ENCODE measurements at places on chromosomes 7 and 10.

- DNase-seq, result no peak
- H3K27ac ChIP-seq, result no peak overlapping the region
- H3K27me3 ChIP-seq, result no peaks in the 10 kb centered on the region
- no peak overlapping the region for H3K4me3 ChIP-seq
- no peaks in the 10 kb centered on the region for H3K4me1 ChIP-seq
Observed at GRCh38 chr7:131735101-131735500, 178.7 kb upstream of the PODXL start.

GRCh38 chr7:127895360-127895759, 135.9 kb downstream of the LRRC4 start:
- no peaks in the 10 kb centered on the region for H3K27me3 ChIP-seq
- no peak for DNase-seq
- H3K4me3 ChIP-seq, result no peak overlapping the region
- no peaks in the 10 kb centered on the region for H3K4me1 ChIP-seq
- no peak overlapping the region for H3K27ac ChIP-seq

- no peak overlapping the region for H3K4me3 ChIP-seq
- H3K4me1 ChIP-seq, result peaks cover 34% of the 10 kb centered on the region
- no peak overlapping the region for H3K27ac ChIP-seq
- H3K36me3 ChIP-seq, result no peaks in the 10 kb centered on the region
- H3K27me3 ChIP-seq, result no peaks in the 10 kb centered on the region
Observed at GRCh38 chr7:2102375-2102723, 130.4 kb downstream of the MAD1L1 start.

- DNase-seq, result no peak
- H3K27ac ChIP-seq, result no peak overlapping the region
- no peaks in the 10 kb centered on the region for H3K27me3 ChIP-seq
- no peaks in the 10 kb centered on the region for H3K36me3 ChIP-seq
- peaks cover 7% of the 10 kb centered on the region for H3K4me1 ChIP-seq
Observed at GRCh38 chr7:90629297-90629918, 33.3 kb downstream of the CDK14 start.

GRCh38 chr7:115005251-115005650, 83.4 kb downstream of the MDFIC start:
- no peaks in the 10 kb centered on the region for H3K27me3 ChIP-seq
- H3K36me3 ChIP-seq, result peaks cover 5% of the 10 kb centered on the region
- DNase-seq, result no peak
- no peak overlapping the region for H3K4me3 ChIP-seq

DNA sequence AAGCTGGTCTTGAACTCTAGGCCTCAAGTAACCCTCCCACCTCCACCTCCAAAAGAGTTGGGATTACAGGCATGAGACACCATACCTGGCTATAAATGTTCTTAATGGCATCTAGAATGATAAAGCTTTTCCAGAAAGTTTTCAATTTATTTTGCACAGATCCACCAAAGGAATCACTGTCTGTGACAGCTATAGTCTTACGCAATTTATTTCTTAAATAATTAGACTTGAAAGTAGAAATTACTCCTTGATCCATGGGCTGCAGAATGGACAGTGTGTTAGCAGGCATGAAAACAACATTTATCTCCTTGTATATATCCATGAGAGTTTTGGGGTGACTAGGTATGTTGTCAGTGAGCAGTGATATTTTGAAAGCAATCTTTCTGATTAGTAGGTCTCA, 33.8 kb downstream of the GALNT11 start:
- DNase-seq, result no peak
- H3K4me1 ChIP-seq, result no peaks in the 10 kb centered on the region
- no peak overlapping the region for H3K27ac ChIP-seq
- H3K27me3 ChIP-seq, result no peaks in the 10 kb centered on the region

DNA sequence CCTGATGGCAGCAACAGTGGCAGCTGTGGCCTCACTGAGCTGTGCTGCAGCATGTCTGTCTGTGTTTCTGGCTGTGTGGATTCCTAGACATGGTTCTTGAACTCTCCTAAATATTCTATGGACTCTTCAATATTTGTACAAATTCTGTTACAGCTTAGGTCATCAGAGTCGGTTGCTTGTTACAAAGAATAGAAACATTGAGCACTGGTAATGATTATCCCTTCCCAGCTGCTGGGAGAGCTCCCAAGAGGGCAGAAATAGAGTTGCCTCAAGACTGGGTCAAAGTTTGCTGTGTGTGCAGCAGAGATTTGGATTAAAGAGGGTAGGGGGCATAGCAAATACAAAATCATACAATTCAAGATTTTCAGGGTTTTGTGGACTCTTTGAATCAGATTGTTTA, 337.1 kb upstream of the AKR1E2 start:
- no peak overlapping the region for H3K27ac ChIP-seq
- no peaks in the 10 kb centered on the region for H3K4me1 ChIP-seq
- no peak for DNase-seq
- H3K36me3 ChIP-seq, result no peaks in the 10 kb centered on the region
- no peaks in the 10 kb centered on the region for H3K27me3 ChIP-seq

- H3K27ac ChIP-seq, result no peak overlapping the region
- H3K27me3 ChIP-seq, result no peaks in the 10 kb centered on the region
- no peaks in the 10 kb centered on the region for H3K4me1 ChIP-seq
- no peak overlapping the region for H3K4me3 ChIP-seq
- DNase-seq, result no peak
Observed at GRCh38 chr7:141339603-141340002, 211.6 kb upstream of the AGK start.

DNA sequence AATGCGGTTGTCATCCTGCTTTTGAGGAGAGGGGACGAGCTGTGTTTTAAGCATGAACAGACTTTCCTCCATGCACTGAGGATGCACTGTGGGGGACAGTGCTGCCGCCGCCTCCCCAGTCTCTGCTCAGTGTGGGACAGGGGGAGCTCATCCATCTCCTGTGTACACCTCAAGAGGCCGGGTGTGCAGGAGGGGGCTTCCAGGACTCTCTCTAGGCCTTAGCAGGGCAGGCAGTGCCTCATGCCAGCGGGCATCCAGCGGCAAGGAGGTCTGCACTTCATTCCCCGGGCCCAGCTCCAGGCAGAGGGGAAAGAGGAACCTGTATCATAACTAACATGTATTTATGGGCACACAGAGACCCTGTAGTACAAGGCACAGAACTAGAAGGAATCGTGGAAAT, 89.7 kb downstream of the DIP2C start:
- no peak overlapping the region for H3K4me3 ChIP-seq
- peaks cover 33% of the 10 kb centered on the region for H3K4me1 ChIP-seq
- H3K36me3 ChIP-seq, result no peaks in the 10 kb centered on the region
- no peak for DNase-seq

DNA sequence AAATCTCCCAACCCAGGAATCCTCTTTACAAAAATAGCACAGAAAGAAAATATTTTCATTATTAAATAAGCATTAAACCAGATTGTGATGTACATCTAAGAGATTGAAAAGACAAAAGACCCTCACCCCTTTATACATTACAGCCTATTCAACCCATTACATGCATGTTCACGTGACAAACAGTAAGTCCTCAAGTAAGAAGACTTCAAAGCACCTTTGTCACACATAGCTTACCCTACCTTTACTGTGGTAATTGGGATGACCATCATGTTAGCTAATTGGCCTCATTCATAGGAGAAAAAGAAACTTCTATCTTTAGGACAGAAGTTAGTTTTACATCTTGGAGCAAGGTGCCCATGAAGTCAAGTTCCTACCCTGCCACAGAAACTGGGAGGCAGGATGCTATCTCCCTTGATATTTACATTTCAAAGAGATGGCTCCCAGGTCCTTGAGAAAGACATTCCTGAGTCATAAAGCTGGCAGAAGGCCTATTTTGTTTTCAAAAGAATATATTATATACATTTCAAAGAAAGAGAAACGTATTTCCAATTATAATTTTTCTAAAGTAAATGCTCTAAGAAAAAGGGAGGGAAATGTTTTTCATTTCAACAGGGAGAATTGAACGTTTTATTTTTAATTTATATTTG, 48.1 kb downstream of the GNAI1 start:
- H3K27me3 ChIP-seq, result no peaks in the 10 kb centered on the region
- H3K4me3 ChIP-seq, result no peak overlapping the region
- H3K36me3 ChIP-seq, result no peaks in the 10 kb centered on the region
- no peak overlapping the region for H3K27ac ChIP-seq
- H3K4me1 ChIP-seq, result no peaks in the 10 kb centered on the region
- no peak for DNase-seq

GRCh38 chr10:124198871-124199270, 105.5 kb upstream of the CHST15 start:
- H3K36me3 ChIP-seq, result no peaks in the 10 kb centered on the region
- no peak overlapping the region for H3K4me3 ChIP-seq
- no peak for DNase-seq
- no peaks in the 10 kb centered on the region for H3K4me1 ChIP-seq
- no peaks in the 10 kb centered on the region for H3K27me3 ChIP-seq
- no peak overlapping the region for H3K27ac ChIP-seq

- no peak for DNase-seq
- H3K27me3 ChIP-seq, result no peaks in the 10 kb centered on the region
- H3K36me3 ChIP-seq, result no peaks in the 10 kb centered on the region
- no peak overlapping the region for H3K4me3 ChIP-seq
Observed at GRCh38 chr10:59702347-59702746, 7.3 kb downstream of the SLC16A9 start.

DNA sequence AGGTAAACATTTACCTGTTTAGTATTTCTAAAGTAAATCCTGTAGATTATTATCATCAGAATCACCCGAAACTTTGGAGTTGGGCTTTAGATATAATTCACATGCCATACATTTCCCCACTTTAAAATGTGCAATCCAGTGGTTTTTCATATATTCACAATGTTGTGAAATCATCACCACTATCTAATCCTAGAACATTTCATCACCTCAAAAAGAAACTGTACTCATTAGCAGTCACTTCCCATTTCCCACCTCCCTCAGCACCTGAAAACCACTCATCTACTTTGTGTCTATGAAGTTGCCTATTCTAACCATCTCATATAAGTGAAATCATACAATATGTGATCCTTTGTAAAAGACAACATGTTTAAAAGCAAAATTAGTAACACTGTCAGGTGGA, 182.6 kb downstream of the FZD1 start:
- no peak overlapping the region for H3K4me3 ChIP-seq
- DNase-seq, result no peak
- H3K4me1 ChIP-seq, result no peaks in the 10 kb centered on the region
- no peaks in the 10 kb centered on the region for H3K36me3 ChIP-seq

- no peak for DNase-seq
- H3K4me1 ChIP-seq, result peaks cover 20% of the 10 kb centered on the region
- no peaks in the 10 kb centered on the region for H3K36me3 ChIP-seq
- no peak overlapping the region for H3K4me3 ChIP-seq
- H3K27ac ChIP-seq, result no peak overlapping the region
Observed at GRCh38 chr10:110011681-110012080, 3.9 kb downstream of the ADD3 start.

GRCh38 chr7:816751-817671, 15.3 kb upstream of the SUN1 start:
- H3K27ac ChIP-seq, result peak overlapping the region; percentile 94
- H3K4me3 ChIP-seq, result peak overlapping the region; percentile 87
- H3K4me1 ChIP-seq, result peaks cover 27% of the 10 kb centered on the region
- no peaks in the 10 kb centered on the region for H3K27me3 ChIP-seq
- DNase-seq, result no peak

DNA sequence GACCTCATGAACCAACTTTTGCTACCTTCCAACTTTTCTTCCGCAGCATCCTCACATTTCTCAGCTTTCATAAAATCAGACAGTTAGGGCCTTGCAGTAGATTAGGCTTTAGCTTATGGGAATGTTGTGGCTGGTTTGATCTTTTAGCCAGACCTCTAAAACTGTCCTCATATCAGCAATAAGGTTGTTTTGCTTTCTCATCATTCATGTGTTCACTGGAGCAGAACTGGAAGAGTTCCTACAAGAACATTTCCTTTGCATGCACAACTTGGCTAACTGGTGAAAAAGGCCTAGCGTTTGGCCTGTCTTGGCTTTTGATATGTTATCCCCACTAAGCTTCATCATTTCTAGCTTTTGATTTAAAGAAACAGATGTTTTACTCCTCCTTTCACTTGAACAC, 130.0 kb upstream of the LRRTM3 start:
- no peaks in the 10 kb centered on the region for H3K36me3 ChIP-seq
- H3K4me3 ChIP-seq, result no peak overlapping the region
- no peaks in the 10 kb centered on the region for H3K4me1 ChIP-seq
- no peaks in the 10 kb centered on the region for H3K27me3 ChIP-seq

GRCh38 chr7:28643188-28643569, 230.9 kb downstream of the CREB5 start:
- peaks cover 9% of the 10 kb centered on the region for H3K4me1 ChIP-seq
- no peak for DNase-seq
- no peak overlapping the region for H3K4me3 ChIP-seq
